ENCODE measurements at places on chromosomes 13 and 19.

DNA sequence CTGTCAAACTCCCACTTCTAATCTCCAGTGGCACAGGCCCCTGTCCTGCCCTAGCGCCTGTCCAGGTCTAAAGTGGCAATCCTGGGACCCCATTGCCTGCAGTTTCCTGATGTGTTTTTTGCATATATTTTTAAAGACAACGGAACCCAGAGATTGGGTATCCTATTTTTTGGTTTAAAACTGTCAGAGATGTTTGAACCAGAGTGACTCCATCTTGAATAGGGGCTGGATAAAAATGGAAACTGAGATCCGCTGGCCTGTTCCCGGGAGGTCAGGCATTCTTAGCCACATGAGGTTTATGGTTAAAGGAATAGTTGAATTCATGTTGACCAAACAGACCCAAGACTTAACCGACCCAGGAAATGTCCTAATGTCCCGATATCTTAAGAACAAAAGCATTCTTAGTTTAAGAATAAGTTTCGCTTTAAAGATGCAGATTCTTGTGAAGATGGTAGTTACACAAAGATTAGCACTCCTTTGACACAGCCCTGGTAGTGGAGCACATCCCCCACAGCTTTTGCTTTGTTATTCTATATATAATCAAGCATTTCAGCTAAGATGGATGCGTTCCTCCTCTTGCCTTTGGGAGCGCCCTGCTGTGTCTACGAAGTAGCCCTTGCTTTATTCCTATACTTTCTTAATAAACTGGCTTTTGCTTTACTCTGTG, 332.1 kb downstream of the UQCRFS1 start:
- DNase-seq, result no peak

GRCh38 chr19:32240316-32240715, 105.1 kb upstream of the ZNF507 start:
- DNase-seq, result no peak

GRCh38 chr13:101343128-101343787, 73.0 kb downstream of the NALCN start:
- no peak for DNase-seq

GRCh38 chr13:28597641-28598040, 61.3 kb upstream of the POMP start:
- no peak for DNase-seq

- DNase-seq, result no peak
These were observed at the start of gene CLDND2 for GRCh38 chr19:51368366-51369282. TSS of gene CLDND2 (minus strand) at chr19:51369003. CDS start at chr19:51368577, 426 bp downstream.

GRCh38 chr19:41175801-41176777, 16.9 kb upstream of the CYP2S1 start:
- no peak for DNase-seq

DNA sequence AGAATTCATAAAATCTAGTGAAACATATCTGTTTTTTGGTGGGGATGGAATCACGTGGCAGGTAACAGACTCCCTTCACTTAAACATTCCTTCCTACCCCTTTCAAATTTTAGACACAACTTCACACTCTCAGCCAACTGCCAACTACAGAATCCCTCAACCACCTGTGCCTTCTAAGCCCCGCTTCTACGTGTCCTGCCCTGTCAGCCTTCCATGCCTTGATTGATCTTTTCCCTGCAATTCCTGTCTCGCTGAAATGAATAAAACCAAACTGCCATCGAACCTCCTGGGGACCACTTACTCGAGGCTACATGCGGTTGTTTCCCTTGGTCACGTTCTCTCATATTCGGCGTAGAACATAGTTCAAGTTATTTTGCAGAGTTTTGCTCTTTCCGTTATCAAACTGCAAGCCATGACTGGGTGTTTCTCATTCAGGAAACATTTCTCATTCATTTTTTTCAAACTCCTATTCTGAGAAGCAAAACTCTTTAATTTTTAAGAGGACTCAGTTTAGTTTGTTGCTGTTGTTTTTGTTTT, 1.1 kb downstream of the ZNF625 start:
- no peak for DNase-seq

DNA sequence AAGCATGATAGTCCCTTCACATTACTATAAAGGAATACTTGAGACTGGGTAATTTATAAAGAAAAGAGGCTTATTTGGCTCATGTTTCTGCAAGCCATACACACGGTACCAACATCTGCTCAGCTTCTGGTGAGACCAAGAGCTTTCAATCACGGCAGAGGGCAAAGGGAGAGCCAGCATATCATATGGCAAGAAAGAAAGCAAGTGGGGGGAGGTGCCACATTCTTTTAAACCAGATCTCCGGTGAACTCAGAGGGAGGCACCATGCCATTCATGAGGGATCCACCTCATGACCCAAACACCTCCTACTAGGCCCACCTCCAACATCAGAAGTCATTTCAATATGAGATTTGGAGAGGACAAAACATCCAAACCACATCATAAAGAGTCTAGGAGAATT, 20.3 kb downstream of the XPO4 start:
- DNase-seq, result no peak

DNA sequence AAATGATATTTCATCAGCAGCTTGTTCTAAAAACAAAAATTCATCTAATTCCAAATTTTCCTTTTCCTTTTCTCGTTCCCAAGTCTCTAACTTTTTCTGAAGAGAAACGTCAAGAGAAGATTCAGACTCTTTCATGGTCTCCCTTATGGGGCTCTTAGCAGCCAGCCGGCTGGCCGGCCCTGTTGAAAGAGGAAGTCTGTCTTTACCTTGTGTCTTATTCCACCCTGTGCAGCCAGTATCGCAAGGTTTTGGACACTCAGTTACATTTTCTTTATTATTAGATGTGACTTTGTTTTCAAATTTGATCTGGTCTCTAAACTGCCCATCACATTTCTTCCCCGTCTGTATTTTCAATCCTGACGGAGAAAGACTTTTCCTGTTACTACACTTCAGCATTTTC, 142.3 kb downstream of the RNF17 start:
- DNase-seq, result no peak

GRCh38 chr13:31264151-31264550, 64.4 kb downstream of the B3GLCT start:
- DNase-seq, result no peak

DNA sequence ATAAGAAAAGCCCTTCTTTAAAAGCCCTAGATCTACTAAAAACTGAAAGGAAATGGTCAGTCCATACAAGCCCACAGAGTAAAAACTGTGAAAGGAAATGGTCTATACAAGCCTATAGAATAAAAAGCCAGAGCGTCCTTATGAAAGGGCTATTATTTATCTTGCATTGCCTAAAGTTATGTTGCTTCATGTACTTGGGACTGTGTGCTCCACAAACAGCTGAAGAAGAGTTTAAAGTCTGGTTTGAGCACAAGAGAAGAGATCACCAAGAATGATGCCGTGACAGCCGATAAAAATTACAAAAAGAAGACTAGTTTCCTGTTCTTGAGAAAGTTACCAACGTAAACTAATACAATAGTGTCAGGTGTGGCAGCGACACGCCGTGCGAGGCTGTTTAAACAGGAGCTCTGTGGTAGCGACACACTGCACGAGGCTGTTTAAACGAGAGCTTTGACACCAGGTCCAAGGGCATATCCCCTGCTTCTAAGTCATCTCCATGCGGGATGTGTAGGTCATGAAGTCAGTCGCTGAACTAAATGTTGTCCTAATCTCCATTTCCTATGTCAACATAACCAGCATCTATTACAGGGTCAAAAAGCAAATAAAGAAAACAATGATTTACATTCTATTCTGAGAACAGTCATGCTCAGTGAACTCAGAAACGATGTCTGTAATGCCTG, 24.9 kb downstream of the PCID2 start:
- no peak for DNase-seq

DNA sequence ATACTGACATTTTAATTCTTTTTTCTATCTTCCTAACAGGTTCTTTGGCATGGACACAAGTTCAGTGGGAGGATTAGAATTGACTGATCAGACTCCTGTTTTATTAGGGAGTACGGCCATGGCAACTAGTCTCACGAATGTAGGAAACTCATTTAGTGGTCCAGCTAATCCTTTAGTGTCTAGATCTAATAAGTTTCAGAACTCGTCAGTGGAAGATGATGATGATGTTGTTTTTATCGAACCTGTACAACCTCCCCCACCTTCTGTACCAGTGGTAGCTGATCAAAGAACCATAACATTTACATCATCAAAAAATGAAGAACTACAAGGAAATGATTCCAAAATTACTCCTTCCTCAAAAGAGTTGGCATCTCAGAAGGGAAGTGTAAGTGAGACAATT, 34.5 kb downstream of the ZMYM2 start:
- no peak for DNase-seq

GRCh38 chr19:53875602-53876325, 6.2 kb upstream of the PRKCG start:
- no peak for DNase-seq

GRCh38 chr19:6374161-6374709, 1.5 kb downstream of the PSPN start:
- DNase-seq, result no peak

DNA sequence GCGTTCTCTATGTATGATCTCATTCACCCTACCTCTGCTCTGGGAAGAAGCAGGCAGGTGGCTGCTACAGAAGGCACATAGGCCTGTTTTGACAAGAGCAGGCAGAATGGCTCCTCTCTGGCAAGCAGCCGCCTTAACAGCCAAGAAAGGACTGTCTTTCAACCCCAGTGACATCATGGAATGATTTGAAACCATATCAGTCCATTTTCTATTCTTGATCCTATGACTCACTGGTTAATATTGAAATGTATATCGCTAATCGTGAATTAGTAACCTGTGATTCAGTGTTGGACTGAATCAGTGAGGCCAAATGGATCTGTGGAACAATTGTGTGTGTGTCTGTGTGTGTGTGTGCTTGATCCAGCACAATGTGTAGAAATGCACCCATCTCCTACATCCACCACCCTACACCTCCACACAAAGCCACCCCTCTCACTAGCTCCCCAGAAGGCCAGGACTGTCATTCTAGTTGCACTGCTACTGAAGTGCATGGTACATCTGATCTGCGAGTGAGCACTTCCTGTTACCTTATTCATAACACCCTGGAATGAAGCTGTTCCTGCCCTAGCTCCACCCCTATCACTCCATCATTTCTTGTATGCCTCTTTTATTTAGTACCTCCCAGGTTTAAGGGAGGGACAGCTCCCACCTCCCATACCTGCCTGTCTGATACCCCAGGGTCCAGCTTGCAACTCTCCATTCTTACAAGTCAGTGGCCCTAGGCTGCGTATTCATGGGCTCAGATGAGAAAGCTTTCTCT, 460.0 kb downstream of the FOXO1 start:
- no peak for DNase-seq

DNA sequence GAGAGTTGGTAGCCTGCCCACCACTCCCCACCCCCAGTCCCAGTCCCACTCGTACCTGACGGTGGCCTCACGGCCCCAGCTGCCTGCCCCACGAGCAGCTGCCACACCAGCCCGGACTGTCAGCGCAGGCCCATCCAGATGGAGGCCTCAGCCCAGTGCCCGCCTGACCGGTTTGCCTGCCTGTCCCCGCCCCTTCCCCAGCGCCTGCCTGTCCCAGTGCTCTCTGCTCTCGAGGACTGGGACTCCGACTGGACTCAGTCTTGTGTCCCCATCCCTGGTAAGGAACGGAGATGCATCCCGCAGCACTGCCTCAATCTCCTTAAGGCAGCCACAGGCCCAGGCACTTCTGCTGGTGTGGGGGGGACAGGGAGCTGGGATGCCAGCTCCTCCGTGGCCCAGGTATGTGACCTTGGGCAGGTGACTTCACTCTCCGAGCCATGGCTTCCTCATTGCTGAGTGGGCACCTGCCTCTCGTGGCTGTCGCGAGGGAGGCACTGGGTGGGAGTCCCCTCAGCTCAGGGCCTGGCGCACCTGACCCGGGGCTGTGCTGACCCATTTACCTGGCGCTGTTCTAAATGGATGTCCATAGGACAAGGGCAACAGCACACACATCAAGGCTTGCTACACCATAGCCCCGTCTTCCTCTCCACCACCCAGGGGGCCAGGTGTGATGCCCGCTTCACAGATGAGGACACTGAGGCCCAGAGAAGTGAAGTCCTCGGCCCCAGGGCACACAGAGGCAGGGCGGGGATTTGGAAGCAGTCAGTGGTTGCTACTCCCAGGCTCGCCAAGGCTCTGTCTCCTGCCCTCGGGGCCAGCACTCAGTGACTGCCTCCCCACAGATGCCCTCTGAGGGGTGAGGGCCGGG, at the start of gene NKPD1:
Gene NKPD1 (minus strand): TSS at position 113 of the 868 bp plus-strand sequence. CDS start 832 bp downstream, outside the sequence.
- DNase-seq, result no peak

GRCh38 chr13:110341445-110342244, 34.6 kb downstream of the COL4A2 start:
- peak; percentile 57 for DNase-seq

DNA sequence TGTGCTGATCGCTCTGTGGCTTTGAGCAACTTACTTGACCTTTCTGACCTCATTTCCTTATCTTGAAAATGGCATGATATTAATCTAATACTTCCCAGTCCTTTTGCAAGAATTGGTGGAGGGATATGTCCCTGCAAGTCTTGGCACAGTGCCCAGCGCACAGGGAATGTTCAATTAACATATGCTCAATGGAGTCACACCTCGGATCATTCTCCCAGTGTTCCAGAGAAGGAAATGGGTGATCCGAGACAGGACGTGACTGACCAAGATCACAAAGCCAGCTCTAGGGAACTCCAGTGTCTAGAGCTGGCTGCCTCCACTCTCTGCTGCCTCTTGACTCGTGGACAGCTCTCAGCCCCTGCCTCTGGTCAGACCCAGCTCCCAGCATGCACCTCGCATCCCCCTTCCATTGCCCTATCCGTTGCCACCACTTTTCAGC, 3.6 kb downstream of the CDC42EP5 start:
- no peak for DNase-seq

GRCh38 chr19:49359851-49360820, 2.1 kb downstream of the TEAD2 start:
- DNase-seq, result no peak

DNA sequence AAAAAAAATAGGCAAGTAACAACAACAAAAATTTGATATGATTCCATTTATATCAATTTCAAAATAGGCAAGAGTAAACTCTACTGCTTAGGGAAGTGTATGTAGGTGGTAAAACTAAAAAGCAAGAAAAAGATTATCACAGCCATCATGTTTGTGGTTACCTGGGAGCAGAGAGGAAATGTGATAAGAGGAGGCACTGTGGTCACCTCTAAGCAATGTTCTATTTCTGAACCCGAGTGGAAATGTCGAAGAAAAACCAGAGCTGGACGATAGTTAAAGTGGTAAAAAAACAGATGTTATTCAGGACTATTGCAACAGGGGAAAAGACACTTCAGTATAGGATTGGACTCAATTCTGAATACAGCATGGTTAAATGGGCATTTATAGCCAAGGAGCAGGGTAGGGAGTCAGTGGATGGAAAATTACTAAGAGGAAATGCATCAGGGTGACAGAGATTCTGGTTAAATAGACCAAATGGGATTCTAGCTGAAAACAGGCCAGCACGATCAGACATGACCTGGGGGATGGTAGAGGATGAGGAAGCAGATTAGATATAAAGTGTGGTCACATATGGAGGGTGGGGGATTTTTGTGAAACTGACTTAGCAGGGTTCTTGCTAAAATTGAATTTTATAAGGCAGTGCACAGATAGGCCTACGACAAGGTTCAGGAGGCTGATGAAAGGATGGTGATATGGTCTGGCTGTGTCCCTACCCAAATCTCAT, 6.0 kb upstream of the TEX30 start:
- no peak for DNase-seq

GRCh38 chr19:15913384-15913783, 15.5 kb upstream of the CYP4F2 start:
- no peak for DNase-seq

- no peak for DNase-seq
These were observed 105.0 kb downstream of the SPRY2 start for GRCh38 chr13:80235967-80236302.

GRCh38 chr19:37593996-37594303, 642 bp downstream of the ZNF571 start:
- DNase-seq, result no peak

All from NCI-H774 (cell line).